Stimulated activated CD4-positive, alpha-beta T cell treated with anti-CD3 and anti-CD28 coated beads, TNF-alpha, amount 100 ng/mL, for 48 hours (primary cell): ENCODE measurements at places on chromosomes 11 and 22.

- DNase-seq = no peak
These were observed 100.3 kb downstream of the MICAL3 start for GRCh38 chr22:17924076-17924475.

DNA sequence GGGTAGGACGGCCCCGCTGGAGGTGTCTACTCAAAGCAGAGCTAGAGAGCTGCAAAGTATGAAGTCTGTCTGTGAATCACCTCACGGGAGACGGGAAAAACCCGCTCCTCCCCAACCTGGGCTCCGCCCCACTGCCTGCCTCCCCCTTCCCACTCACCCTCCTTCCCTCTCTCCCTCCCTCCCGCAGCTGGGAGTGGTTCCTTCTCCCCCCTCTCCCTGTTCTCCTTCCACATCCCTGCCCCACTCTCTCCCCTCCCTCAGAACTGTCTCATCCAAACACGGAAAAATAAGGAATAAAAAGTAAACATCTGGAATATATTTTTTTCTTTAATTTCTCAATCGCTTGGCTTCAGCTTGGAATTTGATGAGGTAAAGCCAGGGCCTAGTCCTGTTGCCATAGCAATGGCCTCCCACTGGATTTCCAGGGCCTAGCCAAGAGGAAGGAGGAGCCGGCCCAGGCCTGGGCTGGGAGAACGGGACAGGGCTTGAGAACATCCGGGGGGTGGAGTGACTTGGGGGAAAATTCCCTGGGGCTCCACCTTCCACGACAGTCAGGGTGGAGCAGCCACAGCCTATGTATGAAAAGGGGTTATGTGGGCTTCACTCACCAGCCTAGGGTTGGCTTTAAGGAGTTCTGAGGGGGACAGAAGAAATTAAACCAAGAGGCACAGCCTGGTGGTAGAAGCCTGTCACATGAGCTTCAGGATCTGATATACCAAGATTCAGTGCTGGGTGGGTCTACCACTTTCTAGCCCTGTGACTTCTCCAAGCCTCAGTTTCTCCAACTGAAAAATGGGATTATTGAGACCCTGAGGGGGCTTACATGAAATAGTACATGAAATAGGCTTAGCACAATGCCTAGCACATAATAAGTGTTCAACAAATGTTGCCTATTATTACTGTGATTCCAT lies 2.2 kb downstream of the TNKS1BP1 start:
- no peak for DNase-seq

- DNase-seq = no peak
These were observed 29.8 kb downstream of the ADAMTS15 start for GRCh38 chr11:130478204-130478701.

- DNase-seq = no peak
These were observed 384.5 kb downstream of the TBC1D22A start for GRCh38 chr22:47146941-47147340.

DNA sequence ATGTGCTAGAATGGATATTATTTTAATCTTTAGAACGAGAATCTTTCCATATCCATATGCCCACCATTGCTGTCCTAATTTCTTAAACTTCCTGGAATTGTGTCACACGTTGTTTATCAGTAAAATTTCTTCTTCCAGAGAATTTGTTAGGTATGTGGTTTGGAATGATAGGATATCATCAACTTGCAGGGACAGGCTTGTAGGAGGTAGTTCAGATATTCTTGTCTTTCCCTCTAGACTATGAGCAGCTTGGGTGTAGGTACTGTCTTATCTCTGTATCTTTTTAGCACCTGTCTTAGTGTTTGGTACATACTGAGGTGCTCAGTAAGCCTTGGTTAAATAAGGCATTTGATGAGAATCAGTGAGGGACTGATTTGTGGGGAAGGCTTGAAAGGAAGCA lies 3.4 kb downstream of the CTNND1 start:
- no peak for DNase-seq

DNA sequence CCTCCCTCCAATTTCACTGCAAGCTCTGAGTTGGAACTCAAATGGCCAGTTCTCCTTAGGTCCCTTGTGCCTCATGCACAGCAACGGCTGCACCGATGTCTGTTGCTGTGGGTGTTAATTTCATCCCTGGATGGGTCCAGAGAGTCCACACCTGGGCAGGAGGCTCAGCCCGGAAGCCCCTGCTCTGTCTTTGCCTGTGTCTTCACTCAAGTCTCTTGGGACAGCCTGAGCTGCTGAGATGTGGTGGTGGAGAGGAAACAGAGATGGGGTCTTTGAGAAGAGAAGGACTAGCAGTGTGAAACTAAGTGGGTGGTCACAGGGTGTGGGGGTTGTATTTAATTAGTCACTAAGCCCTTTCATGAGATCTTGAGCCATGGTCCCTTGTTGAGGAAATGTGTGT lies 109.3 kb downstream of the NECTIN1 start:
- DNase-seq = no peak

DNA sequence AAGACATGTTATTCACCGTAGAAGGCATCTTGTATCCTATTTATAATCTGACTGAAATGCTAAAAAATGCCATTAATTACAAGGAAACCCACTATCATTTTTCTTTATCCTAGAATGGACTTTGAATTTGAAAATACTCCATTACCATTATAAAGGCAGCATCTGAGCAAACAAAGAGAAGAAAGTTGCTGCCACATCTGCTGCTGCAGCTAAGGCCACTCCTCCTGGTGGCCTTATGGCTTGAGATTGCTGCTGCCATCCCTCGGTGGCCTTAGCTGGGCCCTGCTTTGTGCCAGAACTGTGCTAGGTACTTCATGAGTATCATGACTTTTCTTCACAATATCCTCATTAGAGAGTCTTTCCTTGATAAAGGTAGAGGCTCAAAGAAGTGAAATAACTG lies 1210.1 kb upstream of the TENM4 start:
- no peak for DNase-seq

- DNase-seq = no peak
These were observed 18.1 kb downstream of the CECR2 start for GRCh38 chr22:17387356-17387755.

GRCh38 chr11:2672553-2673249 lies 27.1 kb downstream of the KCNQ1OT1 start:
- no peak for DNase-seq

DNA sequence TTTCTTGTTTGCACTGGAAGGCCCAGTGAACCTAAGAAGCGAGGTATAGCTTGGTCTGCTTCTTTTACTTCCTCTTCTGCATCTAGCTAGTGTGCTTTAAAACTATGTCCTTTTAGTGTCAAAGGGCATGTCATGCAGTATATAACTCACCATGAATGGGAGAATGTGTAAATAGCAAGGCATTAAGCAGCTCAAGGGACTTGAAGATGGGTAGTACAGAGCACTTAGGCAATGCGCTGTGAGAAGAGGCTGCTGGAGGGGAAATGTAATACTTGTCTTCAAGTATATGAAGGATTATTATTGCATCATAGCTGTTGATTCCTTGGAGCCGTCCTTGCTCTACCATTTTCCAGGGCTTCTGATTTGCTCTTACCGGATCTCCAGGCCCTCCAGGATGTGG lies 7.6 kb downstream of the MAML2 start:
- DNase-seq = no peak

GRCh38 chr22:46864314-46865051 lies 102.0 kb downstream of the TBC1D22A start:
- no peak for DNase-seq

DNA sequence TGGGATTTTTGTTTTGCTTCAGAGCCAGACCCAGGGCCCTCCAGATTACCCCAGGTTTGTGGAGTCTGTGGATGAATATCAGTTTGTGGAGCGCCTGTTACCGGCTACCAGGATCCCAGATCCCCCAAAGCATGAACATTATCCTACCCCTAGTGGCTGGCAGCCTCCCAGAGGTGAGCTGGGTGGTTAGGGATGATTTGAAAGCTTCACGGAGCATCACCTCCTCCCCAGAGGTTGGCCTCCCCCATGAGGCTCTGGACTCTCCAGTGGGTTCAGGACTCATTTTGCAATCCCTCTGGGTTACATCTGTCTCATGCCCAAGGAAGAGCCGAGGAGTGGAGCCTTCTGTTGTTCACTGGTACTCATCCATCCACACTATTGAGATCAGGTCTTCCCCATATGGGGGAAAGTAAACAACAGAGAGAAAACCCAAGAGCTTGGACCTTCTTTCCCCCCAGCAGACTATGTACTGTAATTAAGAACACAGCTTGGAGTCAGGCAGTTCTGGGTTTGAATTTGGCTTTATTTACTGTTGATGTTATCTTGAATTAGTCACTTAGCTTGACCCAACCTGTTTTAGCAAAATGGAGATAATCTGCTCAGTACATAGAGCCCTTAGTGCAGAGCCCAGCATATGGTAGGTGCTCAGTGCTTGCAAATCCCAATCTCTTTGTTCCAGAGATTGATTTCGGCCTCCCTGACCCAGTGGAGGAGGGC lies 2.5 kb downstream of the MRPL49 start:
- no peak for DNase-seq

GRCh38 chr11:10565493-10565892 lies 3.0 kb downstream of the LYVE1 start:
- DNase-seq = no peak

DNA sequence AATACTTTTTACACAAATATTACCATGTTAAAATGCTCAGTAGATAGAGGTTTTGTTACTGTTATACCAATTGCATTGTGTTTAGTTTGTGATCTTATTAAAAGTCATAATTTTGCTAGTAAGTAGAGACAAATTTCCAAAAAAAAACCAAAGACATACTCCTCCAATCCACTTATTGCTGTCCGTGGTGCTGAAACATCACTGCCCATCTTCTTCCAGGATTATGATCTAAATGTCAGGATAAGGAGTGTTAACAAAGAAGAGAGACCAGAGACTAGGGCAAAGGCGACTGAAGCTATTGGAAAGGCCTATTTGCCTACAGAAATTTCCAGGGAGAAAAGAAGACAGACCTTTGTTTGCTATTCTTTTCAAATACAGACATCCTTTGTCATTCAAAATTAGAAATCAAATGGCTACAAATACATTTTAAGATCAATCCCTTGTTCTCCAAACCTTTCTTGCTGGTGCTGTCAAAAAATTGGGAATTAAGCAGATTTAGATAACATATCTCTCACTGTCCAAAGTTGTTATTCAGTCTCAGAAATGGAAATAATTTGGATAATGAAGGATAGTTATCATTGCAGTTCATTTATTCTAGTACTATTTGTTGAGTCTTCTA lies 199.7 kb downstream of the C11orf91 start:
- no peak for DNase-seq

DNA sequence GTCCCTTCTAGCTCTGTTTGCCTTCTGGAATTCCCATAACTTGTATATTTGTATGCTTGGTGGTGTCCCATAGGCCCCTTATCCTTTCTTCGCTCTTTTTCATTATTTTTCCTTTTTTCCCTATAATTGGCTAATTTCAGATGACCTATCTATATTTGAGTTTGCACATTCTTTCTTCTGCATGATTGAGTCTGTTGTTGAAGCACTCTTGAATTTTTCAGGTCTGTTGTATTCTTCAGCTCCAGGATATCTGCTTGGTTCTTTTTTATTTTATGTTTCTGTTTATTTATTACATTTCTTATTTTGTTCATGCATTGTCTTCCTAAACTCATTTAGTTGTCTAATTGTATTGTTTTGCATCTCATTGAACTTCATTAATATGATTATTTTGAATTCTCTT lies 28.0 kb downstream of the NCAM1 start:
- no peak for DNase-seq

- DNase-seq = no peak
These were observed 157.4 kb downstream of the COMMD9 start for GRCh38 chr11:36131721-36132397.

- peak; percentile 46 for DNase-seq
These were observed 24.4 kb downstream of the P2RY2 start for GRCh38 chr11:73242251-73243092.

DNA sequence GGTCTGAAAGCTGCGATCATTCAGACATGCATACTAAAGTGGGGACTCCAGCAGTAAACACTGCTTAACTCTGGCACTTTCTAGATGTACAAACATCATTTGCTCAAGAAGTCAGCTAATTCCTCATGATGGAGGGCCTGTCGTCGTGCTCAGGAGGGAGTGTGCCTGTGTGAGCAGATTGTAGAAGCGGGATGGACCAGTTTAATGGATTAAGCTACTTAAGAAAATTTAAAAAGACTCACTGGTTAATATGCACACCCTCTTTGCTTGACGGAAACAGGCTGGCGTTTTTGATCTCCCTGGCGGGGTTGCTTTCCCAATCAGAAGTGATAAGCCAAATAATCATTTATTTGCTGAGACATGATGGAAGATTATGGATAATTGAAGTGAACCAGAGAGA lies 79.0 kb downstream of the LDLRAD3 start:
- DNase-seq = no peak

DNA sequence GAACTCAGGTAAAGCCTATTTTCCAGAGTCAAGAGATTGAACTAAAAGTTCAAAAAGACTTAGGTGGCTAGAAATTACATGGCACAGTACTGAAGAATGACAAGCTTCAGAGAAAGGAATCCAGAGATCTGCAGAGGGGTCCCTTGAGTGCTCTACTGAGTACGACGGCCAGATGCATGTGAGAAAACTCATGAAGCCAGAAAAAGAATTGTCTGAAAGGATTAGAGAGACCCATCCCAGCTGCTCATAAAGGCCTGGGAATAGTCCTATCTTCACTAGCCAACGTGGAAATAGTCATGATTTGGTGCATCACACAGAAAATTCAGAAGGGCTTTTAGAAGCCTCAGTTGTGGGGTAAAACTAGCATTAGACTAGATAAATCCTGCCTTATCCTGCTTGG lies 91.3 kb downstream of the SOX6 start:
- no peak for DNase-seq

GRCh38 chr11:100825626-100826025 lies 138.5 kb downstream of the ARHGAP42 start:
- DNase-seq = no peak

GRCh38 chr11:46553814-46554212 lies 40.0 kb downstream of the AMBRA1 start:
- DNase-seq = no peak

GRCh38 chr11:73454987-73455386 lies 78.8 kb downstream of the RELT start:
- DNase-seq = no peak

DNA sequence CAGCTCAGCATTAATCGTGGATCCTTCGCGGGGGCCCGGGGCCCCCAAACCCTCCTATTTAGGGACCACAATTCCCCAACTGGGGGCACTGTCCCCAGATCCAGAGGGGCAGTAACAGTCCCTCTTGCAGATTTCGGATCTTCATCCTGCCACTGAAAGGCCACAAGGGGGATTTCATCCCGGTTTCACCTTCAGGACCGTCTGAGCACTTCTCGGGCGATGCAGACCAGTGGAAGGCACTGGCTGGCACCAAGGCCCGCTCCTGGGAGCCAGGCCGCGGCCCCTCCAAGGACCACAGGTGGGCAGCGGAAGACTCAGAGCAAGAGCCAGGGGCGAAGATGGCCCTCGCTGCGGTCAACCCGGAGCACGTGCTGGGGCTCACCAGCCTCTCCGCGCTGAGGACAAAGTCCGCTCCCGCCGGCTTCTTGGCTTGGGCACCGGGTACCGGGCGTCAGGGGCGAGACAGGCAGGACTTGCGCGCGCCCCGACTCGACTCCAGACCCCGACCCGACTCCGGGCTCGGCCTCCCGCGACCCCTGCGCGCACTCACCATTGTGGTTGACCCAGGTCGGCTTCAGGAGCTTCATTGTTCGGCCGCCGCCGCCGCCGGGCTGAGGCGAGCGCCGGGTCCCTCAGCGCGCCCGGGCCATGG lies 517 bp downstream of the HIRA start:
- no peak for DNase-seq

GRCh38 chr22:40009292-40009774 lies 14.6 kb downstream of the FAM83F start:
- no peak for DNase-seq

- no peak for DNase-seq
These were observed at the start of gene MGAT3 for GRCh38 chr22:39456522-39457197. MGAT3 (plus strand) TSS chr22:39457012; CDS start chr22:39487348, 30,336 bp downstream.

- peak; percentile 49 for DNase-seq
These were observed 107.2 kb downstream of the MAML2 start for GRCh38 chr11:96235751-96236150.

- DNase-seq = no peak
These were observed 72.9 kb upstream of the HORMAD2 start for GRCh38 chr22:30007361-30007760.
